ENCODE measurements at places on chromosomes 6 and 20.

DNA sequence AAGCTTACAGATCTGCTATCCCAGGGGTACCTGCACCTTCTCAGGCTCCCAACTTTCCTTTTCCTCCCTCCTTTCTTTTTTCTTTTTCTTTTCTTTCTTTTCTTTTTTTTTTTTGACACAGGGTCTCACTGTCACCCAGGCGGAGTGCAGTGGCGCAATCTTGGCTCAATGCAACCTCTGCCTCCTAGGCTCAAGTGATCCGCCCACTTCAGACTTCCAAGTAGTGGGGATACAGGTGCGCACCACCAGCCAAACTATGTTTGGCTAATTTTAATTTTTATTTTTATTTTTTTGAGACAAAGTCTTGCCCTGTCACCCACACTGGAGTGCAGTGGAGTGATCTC, 36.0 kb downstream of the PIM1 start:
- DNase-seq: no peak

- no peak for DNase-seq
These were observed 49.3 kb upstream of the KLHL31 start for GRCh38 chr6:53714888-53715287.

- DNase-seq: no peak
These were observed 28.7 kb upstream of the KIF13A start for GRCh38 chr6:18016133-18016532.

- DNase-seq: no peak
These were observed 8.7 kb downstream of the NUDT3 start for GRCh38 chr6:34383656-34384320.

- peak; percentile 59 for DNase-seq
These were observed at the start of gene EPM2A for GRCh38 chr6:145735356-145736165. Gene EPM2A, minus strand, starts transcription at chr6:145735520. Its CDS starts 22 bp downstream, at chr6:145735498.

- no peak for DNase-seq
These were observed 13.9 kb upstream of the MDGA1 start for GRCh38 chr6:37711331-37712241.

GRCh38 chr6:155185544-155185943, 78.3 kb upstream of the CLDN20 start:
- peak; percentile 19 for DNase-seq

- peak; percentile 27 for DNase-seq
These were observed 45.5 kb upstream of the SUPT3H start for GRCh38 chr6:45423111-45423823.

DNA sequence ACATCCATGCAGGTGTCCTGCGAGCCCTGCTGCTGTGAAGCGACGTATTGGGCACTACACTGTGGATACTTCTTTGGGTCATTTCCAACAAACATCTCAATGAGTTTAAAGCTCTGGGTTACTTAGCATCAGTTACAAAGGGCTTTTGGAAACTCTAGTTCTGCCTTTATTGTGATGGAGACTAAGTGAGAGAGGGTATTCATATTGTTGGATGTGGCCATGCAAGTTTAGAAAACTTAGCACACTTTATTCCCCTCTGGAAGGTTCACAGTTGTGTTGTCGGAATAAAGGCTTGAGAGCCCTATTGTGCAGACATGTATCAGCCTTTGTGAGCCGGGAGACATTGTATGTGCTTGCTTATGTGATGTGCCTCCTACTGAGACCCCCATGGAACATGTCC, 22.1 kb downstream of the DUSP22 start:
- DNase-seq: no peak

- no peak for DNase-seq
These were observed 250.9 kb downstream of the ANKRD60 start for GRCh38 chr20:57977569-57977968.

DNA sequence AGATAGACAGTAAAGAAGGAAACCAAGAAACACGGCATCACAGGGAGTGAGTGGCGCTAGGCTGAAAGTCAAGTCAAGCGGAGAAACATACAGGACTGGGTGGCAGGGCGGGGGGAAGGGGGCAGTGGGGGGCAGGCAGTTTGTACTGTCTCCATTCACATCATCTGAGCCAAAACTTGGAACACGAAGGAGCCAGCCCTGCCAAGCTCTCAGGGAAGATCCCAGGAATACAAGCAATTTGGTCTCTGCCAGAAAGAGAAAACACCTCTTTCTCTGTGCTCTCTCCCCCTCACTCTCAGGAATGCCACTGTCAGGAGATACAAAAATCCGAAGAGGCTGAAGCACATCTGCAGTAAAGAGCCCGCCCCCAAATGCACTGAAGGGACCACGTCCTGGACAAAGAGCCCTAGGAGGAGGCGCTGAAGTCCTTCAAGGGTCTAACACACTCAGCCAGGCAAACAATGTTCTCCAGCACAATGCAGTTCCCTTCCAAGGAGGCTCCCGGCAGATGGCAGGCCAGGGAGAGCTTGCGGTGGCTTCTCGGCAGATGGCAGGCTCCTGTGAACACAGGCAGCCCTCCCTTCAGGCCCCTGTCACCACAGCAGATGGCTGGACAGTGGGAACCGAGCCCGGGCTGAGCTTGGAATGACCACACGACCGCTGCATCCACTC, 90.0 kb downstream of the ATP9A start:
- no peak for DNase-seq

GRCh38 chr20:63525971-63526370, 5.4 kb downstream of the PPDPF start:
- no peak for DNase-seq

GRCh38 chr6:134662077-134662700, 287.7 kb downstream of the ALDH8A1 start:
- DNase-seq: no peak

DNA sequence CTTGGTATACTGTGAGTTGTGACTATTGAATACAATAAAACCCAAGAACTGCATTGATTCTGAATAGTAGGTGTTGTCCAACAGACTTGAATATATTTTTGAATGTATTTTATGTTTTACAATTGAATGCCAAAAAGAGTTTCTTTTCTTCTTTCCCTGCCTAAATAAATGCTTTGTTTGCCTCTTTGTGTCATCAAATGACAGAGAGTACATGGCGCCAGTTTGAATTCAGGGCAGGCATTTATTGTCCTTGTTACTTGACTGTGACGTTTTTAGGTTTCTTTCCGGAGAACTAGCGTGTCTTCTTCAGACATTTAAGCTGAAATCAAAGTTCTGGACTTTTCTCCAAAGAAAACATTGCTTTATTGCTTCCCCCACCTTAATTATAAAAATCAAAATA, 16.6 kb downstream of the KIF3B start:
- no peak for DNase-seq

GRCh38 chr6:54716877-54717276, 129.7 kb upstream of the FAM83B start:
- no peak for DNase-seq

GRCh38 chr6:23566418-23566817, 559.6 kb upstream of the NRSN1 start:
- no peak for DNase-seq

DNA sequence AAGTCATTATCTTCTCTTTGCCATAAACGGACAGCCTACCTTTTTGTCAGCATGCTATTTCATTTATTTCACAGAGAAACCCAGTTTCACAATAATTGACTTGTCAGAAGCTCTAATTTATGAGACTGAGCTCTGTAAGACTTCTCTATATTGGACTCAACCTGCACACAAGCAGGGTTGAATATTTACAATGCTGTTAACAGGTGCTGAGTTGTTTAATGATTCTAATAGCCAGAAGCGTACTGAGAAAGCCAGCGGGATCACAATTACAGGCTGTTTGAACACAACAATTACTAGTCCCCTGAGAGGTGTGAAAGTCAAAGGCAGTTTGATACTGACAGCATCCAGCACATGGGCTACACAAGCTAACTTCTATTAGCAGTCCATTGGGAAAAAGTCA, 128.2 kb upstream of the SIM1 start:
- DNase-seq: no peak

- no peak for DNase-seq
These were observed 111.2 kb upstream of the CNKSR3 start for GRCh38 chr6:154621686-154622085.

DNA sequence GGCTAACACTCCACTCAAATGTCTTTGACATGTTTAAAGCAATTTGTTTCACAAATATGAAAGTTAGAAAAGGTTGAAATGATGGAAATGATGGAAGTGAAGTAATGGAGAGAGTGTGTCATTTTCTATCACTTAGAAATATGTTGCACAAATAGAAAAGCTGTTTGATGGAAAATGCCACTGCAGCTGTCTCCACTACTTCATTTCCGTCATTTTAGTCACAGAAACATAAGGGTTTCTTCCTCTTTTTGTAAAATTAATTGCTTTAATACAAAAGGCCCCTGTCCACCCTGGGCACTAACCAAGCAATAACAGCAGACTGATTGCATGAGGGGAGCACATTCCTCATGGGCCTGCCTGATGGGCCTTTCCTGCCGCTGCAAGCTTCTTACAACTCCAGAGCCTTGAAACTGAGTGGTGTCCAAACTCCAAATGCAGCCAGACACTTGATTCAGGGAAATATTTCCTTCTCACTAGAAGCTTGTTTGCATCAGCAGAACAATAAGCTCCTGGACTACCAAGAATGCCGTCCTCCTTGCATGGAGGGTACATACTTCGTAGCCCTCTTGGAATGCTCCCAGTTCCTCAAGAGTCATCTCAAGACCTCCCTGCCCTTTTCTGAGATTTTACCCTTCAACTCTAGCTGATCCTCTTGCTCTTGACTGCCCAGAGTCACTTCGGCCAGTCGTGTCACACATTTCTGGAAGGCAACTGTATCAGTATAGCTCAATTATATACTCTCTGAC, 36.1 kb downstream of the F13A1 start:
- DNase-seq: no peak

DNA sequence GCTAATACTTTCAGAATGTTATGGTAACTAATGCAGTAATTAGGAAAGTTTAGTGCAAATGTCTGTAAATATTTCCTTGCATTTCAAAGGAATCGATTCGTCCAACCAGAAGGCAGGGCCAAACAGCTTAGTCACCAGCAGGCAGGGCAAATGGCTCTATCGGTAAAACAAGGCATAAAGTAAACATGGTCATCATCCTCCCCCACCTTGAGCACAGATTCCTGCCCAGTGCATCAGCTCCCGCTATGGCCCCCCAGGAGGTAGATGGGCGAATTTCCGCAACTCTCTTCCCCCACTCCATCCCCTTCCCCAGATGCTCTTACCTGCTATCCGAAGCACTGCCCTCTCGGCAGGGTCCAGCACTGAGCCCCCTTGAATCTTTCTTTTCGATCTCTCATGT, 103.8 kb upstream of the BEND6 start:
- DNase-seq: no peak

- no peak for DNase-seq
These were observed 16.8 kb downstream of the TCP11 start for GRCh38 chr6:35124356-35124755.

- DNase-seq: no peak
These were observed 138.6 kb downstream of the DLL1 start for GRCh38 chr6:170152124-170152926.

GRCh38 chr6:37100745-37101144, 69.2 kb upstream of the PIM1 start:
- DNase-seq: no peak

DNA sequence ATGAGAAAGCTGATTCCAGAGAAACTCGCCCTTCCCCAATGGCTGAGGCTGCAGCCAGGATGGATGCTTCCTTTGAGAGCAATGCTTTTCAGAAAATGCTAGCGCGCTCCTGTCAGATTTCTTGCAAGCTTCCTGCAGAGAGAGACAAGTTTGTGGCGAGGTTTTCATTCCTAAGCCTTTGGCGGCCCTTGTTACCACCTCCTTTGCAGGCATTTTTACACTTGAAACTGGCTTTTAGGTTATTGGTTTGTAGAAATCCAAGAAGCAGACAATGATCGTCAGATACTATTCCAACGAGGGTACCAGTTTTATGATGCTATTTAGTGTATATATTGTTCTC, 1.1 kb downstream of the FNDC1 start:
- DNase-seq: no peak

- no peak for DNase-seq
These were observed 64.7 kb upstream of the APCDD1L start for GRCh38 chr20:58579819-58580473.

GRCh38 chr20:44629542-44629941, 22.0 kb downstream of the ADA start:
- no peak for DNase-seq

GRCh38 chr20:4169360-4170190, 154.2 kb upstream of the RNF24 start:
- no peak for DNase-seq

DNA sequence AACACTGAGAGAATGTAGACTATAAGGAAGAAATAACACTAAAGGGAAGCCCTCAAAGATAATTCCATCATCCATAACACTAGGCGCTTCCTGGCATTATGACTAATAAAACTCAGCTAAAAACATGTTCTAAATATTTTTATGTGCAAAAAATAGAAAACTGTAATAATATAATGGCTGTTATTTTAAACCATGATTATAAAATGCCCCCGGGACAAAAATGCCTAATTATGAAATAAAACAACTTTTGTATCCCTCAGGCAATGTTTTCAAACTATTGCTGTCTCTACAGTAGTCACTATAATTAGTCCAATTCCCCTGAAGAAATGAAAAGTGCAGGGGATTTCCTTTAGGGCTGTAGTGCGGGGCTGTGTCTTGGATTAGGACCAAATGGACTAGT, 242.4 kb downstream of the RNF144B start:
- DNase-seq: no peak

GRCh38 chr20:50834599-50835005, 39.7 kb downstream of the BCAS4 start:
- DNase-seq: no peak

- no peak for DNase-seq
These were observed 178.3 kb downstream of the SYNDIG1 start for GRCh38 chr20:24647713-24648112.

DNA sequence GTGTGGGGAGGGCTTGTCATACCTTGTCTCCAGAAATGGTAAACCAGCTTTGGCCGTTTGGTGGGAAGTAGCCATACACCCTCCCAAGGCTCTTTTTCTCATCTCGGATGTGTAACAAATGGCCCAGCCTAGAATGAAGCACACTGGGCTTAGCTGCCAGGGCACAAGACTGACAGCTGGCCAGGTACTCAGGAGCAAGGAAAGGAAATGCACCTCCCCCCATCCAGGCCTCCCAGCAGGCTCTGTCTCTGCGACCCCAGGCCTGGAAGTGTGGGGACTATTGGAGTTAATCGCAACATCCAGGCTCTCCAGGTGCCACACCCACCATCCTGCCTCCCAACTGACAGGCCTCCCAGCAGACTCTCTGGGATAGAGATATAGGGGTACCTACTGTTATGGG, 43.0 kb downstream of the MRS2 start:
- no peak for DNase-seq

DNA sequence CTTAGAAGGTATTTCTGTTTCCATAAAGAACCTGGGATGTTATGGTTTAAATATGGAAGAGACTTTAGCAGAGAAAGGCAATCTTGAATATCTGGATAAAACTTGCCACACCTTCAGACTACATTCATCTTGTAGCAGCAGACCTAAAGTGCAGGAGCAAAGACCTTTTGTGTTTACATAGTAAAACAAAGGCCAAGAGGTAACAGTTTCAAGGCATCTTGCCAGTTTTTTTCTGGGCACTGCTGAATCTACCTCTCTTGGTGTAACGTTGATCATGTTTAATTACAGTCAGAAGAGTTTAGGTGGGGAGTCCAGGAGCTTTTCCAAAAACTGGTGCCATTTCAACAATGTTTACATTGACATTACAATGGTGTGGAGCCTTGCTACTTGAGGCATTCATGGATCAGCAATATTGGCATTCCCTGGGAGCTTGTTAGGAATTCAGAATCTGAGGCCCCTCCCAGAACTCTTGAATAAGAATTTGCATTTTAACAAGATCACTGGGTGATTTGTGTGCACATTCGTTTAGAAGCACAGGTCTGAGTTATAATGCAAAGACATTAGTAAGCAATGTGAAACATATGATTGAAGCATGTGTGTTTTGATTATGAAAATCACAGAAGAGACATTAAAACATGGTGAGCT, 94.5 kb downstream of the F13A1 start:
- no peak for DNase-seq

- no peak for DNase-seq
These were observed 55.2 kb upstream of the TAGAP start for GRCh38 chr6:159099961-159100360.
